Breast epithelium (tissue), 4 donors: ENCODE measurements at places on chromosomes 16 and 17.

DNA sequence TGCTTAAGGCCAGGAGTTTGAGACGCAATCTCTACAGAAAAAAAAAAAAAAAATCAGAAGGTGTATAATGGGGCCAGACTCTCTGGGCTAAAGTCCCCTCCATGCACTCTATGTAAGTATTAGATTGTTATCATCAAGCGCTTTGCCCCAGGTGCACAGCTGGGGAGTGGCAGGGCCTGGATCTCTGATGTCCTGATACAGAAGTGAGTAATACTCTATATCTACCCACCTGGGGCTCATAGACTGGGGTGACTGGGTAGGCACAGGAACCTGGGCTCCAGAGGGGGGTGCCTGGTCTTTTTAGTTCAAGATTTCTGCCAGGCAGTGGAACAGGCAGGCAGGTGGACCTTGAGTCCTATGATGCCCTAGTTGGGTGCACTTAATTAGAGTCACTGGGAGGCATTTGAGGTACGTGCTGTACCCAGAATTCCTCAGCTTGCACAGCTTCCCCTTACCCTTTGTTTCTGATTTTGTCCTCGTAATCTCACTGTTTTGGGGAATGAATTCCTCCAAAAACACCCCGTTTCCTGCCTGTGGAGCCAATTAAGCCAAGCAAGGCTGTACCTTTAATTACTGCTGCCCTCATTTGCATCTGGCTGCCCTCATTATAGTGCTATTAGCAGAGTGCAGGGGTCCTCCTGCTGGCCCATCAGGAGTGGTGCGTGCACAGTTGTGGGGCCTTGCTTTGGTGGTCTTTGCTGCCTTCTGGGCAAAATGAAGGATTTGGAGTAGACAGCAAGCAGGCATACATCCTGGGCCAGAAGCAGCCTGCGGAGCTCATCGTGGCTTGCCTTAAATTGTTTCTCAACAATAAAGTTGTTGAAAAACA lies 239.0 kb downstream of the SNX29 start:
- no peaks in the 10 kb centered on the region for H3K36me3 ChIP-seq
- no peaks in the 10 kb centered on the region for H3K27me3 ChIP-seq
- no peak for DNase-seq
- H3K4me1 ChIP-seq: no peaks in the 10 kb centered on the region
- no peak overlapping the region for H3K27ac ChIP-seq

DNA sequence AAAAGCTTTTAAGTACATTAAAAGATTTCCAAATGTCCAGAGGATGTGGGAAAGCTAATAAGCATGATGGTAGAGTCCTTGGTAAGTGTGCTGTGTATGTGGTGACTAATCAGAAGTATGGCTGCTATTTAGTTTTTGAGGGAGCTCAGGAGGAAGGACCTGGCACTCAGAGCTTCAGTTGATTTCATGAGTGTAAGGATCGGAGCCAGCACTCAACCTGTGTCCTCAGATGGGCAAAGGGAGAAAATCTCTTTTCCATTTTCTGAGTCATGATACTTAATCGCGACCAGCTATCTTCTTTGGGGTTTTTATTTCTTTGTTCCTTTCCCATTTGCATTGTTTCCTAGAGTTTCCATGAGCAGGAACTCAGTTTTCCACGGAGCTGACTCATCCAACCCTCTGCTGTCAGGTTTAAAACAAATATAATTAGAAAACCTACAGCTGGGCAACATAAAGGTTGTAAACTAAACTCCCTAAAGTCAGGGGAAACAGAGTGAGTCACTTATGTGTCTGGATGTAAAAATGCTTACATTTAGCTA lies 125.4 kb downstream of the MAP2K6 start:
- H3K4me3 ChIP-seq: no peak overlapping the region
- no peaks in the 10 kb centered on the region for H3K36me3 ChIP-seq
- H3K4me1 ChIP-seq: no peaks in the 10 kb centered on the region
- no peak for DNase-seq
- no peaks in the 10 kb centered on the region for H3K27me3 ChIP-seq
- H3K27ac ChIP-seq: no peak overlapping the region

- DNase-seq: no peak
- peak overlapping the region; percentile 82 for H3K27ac ChIP-seq
- H3K4me1 ChIP-seq: no peaks in the 10 kb centered on the region
Measured at GRCh38 chr17:57662041-57662440, 83.1 kb downstream of the CCDC182 start.

DNA sequence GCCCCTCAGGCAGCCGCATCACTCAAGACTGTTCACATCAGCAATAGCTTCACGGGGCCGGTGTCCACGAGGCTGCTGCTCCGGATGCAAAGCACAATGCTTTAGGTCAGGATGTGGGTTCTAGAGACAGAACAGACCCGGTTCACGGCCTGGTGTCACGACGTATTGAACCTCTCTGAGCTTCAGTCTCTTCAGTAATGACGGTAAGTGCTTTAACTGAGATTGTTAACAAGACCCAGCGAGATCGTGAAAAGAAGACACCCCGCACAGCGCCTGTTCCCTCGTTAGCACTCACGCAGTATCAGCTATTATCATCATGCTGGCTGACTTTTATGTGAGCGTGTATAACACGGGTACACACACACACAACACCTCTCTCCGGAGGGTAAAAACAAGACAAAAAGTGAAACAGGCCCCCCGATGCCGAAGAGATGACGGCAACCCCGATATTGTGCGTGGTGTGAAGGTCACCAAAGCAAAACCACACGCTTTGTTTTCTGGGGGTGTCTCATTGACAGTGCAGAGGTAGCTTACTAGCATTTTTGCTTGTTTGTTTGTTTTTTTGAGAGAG lies 21.4 kb upstream of the ABR start:
- no peak overlapping the region for H3K4me3 ChIP-seq
- H3K4me1 ChIP-seq: no peaks in the 10 kb centered on the region
- peak overlapping the region; percentile 19 for H3K27ac ChIP-seq
- no peaks in the 10 kb centered on the region for H3K27me3 ChIP-seq
- DNase-seq: no peak
- H3K36me3 ChIP-seq: no peaks in the 10 kb centered on the region

- H3K27ac ChIP-seq: peak overlapping the region; percentile 83
- H3K4me1 ChIP-seq: no peaks in the 10 kb centered on the region
- no peak for DNase-seq
- H3K4me3 ChIP-seq: no peak overlapping the region
Measured at GRCh38 chr16:85056211-85056748, 28.7 kb downstream of the KIAA0513 start.

DNA sequence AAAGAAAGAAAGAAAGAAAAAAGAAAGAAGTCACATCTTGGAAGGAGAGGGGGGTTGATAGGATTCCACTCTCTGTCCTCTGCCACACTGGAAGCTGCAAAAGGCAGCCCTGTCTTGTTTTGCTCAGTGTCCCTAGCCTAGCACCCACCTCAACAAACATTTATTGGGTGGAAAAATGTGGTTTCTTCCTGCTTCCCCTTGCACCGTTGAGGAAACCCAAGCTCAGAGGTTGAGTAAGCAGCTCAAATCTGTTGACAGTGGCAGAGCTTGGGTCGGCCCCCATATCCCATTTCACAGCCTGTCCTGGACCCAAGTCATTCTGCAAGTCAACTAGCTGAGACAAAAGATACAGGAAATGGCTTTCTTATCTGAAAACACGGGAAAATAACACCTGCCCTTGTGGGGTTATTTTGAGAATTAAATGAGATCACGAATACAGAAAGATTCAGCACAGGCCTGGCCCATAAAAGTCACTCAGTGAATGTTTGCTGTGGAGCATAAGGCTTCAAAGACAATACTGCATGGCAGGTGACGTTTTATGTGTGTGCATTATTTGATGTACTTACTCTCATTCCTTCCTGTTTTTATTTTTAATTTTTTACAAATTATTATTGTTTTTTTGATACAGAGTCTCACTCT lies 63.6 kb downstream of the SCNN1B start:
- H3K36me3 ChIP-seq: no peaks in the 10 kb centered on the region
- no peak overlapping the region for H3K4me3 ChIP-seq
- no peak overlapping the region for H3K27ac ChIP-seq
- DNase-seq: no peak
- no peaks in the 10 kb centered on the region for H3K4me1 ChIP-seq

GRCh38 chr17:75412455-75413317 lies 7.2 kb upstream of the GRB2 start:
- no peaks in the 10 kb centered on the region for H3K27me3 ChIP-seq
- no peaks in the 10 kb centered on the region for H3K36me3 ChIP-seq
- H3K4me1 ChIP-seq: no peaks in the 10 kb centered on the region
- H3K4me3 ChIP-seq: no peak overlapping the region
- DNase-seq: peak; percentile 57
- H3K27ac ChIP-seq: no peak overlapping the region

- no peaks in the 10 kb centered on the region for H3K4me1 ChIP-seq
- H3K36me3 ChIP-seq: peaks cover 6% of the 10 kb centered on the region
- H3K27ac ChIP-seq: peak overlapping the region; percentile 41
- H3K27me3 ChIP-seq: no peaks in the 10 kb centered on the region
Measured at GRCh38 chr17:82582213-82582612, 62.7 kb downstream of the FOXK2 start.

DNA sequence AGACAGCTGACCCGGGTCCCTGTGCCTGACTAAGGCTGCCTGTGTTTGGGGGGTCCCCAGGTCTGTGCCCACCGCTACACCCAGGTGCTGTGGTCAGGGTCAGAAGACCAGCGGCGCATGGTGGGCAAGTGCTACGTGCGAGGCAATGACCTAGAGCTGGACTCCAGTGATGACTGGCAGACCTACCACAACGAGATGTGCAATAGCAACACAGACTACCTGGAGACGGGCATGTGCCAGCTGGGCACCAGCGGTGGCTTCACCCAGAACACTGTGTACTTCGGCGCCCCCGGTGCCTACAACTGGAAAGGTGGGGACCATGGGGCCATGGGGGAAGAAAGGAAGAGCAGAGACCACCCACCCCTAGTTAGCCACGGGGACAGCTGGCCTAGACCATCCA lies 12.1 kb downstream of the ITGA3 start:
- DNase-seq: no peak
- H3K4me3 ChIP-seq: no peak overlapping the region
- H3K36me3 ChIP-seq: peaks cover 8% of the 10 kb centered on the region
- peaks cover 16% of the 10 kb centered on the region for H3K4me1 ChIP-seq
